ENCODE measurements at places on chromosomes 16 and 17.

DNA sequence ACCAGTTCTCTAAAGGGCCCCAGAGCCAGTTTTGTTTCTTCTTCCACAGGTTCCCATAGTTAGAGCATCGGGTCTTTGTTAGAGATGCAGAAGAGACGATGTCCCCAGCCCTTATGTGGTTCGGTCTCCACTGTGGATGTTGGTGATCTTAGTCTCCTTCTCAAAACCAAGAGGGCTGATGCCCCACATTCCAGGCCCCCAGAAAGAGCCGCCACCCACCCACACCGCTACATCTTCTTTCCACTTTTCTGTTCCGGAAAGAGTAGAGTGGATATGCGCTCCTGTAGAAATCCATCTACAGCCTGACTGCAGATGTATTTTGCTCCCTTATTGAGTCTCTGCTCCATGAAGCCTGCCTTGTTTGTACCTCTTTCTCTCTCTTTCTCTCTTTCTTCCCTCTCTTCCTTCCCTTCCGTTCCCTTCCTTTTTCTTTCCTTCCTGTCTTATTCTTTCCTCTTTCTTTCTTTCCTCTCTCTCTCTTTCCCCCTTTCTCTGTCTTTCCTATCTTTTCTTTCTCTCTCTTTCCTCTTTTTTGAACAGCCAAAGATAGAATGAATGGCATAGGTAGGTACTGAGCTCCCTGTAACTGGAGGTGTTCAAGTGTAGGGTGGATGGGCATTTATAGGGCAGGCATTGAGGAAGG, 224.3 kb downstream of the SEC14L1 start:
- no peak for DNase-seq

DNA sequence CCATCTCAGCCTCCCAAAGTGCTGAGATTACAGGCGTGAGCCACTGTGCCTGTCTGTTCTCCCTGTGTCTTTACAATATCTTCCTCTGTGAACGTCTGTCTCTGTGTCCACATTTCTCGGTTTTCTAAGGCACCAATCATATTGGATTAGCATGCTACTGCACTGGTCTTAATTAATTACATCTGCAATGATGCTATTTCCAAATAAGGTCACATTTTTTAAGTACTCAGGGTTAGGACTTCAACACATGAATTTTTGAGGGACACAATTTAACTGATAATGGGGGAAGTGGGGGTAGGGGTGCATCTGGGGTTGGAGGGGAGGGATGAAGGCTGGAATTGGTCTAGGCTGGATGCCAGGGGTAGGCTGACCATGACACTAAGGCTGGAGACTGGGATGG, 102.6 kb downstream of the N4BP1 start:
- DNase-seq: no peak

DNA sequence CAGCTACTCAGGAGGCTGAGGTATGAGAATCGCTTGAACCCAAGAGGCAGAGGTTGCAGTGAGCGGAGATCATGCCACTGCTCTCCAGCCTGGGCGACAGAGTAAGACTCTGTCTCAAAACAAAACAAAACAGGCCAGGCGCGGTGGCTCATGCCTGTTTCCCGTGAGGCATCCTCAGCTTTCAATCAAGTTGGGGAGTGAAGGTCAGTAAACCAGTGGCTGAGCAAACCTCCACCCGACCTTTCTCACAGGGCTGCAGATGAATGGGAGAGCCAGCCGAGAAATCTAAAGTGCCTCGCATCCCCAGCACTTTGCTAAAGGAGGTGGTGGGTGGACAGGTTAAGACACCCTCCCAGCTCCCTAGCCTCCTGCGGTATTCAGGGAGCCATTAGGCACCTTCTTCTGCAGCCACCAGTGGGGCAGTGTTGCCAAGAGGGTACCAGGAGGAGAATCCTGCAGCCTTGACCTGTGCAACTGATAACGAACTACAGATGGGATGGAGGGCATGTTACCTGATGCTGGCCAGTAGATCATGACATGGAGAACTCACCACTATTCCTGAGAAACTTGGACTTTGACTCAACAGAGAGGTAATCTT, 59.0 kb downstream of the KPNA2 start:
- DNase-seq: no peak

GRCh38 chr17:77454242-77455095, 313.7 kb downstream of the SEC14L1 start:
- no peak for DNase-seq

DNA sequence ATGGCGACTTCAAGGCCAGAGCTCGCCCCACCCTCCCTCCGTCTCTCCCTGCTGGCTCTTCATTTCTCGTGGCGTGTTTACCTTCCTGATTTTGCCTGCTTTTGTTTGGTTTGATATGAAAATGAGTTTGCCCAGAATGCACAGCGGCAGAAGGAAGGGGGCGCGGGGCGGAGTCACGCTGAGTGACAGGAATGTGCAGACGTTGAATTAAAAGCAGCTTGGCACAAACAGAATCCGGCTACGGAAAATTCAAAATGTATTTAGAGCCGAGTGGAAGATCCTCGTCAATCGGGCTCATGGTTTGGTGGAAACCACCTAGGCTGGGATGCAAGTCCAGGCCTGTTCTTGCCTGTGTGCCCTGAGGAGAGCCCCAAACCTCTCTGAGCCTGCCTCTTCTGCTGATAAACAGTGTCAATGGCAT, 102.7 kb downstream of the SDK2 start:
- DNase-seq: no peak

DNA sequence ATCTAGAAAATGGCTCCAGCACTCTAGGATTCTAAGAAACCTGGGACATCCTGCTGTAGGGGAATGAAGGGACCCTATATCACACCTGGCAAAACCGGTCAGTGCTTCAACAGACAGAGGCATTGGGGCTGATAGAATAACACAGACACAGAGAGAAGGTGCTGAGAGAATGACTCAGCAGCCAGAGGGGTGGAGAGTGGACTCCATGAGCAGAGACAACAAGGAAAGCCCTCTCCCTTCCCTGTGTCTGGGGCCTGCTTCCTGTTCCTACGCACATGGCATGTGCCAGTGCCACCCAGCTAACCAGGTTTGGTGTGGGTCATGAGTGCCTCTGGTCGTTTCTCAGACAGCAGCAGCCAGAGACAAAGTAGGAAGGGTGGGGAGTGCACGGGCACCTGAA, 140.3 kb downstream of the CCT6B start:
- no peak for DNase-seq

DNA sequence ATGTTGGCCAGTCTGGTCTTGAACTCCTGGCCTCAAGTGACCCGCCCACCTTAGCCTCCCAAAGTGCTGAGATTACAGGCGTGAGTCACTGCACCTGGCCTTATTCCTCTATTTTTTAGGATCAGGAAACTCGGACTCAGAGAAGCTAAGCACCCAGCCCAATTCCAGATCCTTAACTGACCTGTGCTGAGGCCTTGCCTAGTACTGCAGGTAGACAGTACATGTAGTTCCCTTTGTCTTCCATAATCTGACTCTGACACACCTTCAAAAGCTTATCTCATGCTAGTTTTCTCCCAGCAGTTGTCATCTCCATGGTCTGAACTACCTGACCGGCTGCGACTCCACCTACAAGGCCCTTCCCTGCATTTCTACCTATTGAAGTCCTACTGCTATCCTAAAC, 65.7 kb upstream of the AXIN2 start:
- no peak for DNase-seq

DNA sequence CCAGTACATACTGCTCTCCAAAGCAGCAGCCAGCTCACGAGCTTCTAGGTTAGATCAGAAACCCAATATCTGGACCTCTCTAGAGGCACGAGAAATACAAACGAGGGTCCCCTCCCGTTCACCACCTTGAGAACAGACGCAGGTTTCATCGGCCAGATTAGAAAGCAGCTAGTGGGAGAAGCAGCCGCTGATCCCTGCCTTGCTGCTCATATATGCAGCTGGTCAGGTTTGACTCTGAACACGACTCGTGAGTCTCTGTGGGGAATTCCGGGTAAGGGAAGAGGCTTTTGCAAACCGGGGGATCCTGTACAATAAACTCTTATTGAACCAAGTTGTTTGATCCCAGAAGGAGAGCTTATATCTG, 1.6 kb downstream of the VAT1L start:
- DNase-seq: no peak

DNA sequence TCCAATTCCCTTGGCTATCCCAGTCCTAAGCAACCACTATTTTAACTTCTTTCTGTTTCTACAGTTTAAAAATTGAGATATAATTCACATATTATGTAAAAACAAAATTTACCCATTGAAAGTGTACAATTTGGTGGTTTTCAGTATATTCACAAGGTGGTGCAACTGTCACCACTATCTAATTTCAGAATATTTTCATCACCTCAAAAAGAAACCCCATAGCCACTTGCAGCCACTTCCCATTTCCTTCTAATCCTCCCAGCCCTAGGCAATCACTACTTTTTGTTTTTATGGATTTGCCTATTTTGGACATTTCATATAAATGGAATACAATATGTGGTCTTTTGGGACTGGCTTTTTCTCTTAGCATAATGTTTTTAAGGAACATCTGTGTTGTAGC, 36.1 kb upstream of the NACA2 start:
- DNase-seq: no peak

GRCh38 chr17:13485327-13485726, 116.4 kb downstream of the HS3ST3A1 start:
- no peak for DNase-seq

DNA sequence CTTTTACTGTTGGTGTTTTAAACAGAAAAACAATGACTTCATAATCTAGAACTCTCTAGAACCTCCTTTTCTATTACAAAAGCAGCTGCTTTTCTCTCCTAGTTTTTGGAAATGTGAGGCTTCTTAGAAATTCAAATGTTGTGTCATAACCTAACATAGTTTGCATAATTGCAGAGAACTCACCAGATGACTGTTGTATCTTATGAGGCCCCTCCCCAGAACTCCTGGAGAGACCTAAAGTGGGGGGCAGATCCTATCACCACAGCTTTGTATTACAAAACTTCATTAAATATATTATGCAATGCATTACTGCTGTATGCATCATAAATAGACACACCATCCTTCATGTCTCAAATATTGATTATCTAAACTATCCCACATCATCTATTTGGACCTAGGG, 538.7 kb upstream of the HSBP1 start:
- no peak for DNase-seq

DNA sequence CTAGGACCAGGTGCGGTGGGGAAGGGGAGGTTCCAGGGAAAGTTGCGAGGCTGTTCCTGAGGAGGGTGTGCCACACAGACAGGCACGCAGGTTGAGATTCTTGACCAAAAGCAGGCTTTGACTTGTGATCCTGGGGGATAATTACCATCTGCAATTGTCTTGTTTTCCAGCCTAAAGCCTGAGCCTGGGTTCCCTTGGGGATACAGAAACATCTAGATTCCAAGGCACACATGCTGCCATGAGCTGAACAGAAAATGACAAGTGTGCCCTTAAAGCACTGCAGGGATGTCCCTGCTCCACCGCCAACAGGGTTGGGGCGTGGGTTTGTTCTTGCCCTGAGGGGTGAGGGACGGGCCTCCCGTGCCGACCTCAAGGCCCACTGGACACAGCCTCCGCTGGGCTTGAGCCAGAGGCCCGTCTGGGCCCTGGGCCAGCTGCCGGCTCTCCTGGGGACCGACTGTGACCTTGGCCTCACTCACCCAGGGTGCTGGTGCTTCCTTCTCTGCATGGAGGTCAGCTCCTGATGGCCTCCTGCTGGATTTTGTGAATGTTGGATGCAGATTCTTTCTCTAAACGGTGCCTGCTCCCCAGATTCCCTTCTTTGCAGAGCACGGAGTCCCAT, 14.0 kb downstream of the CA5A start:
- DNase-seq: peak; percentile 74

GRCh38 chr16:12570046-12570618, 233.6 kb downstream of the CPPED1 start:
- DNase-seq: no peak

DNA sequence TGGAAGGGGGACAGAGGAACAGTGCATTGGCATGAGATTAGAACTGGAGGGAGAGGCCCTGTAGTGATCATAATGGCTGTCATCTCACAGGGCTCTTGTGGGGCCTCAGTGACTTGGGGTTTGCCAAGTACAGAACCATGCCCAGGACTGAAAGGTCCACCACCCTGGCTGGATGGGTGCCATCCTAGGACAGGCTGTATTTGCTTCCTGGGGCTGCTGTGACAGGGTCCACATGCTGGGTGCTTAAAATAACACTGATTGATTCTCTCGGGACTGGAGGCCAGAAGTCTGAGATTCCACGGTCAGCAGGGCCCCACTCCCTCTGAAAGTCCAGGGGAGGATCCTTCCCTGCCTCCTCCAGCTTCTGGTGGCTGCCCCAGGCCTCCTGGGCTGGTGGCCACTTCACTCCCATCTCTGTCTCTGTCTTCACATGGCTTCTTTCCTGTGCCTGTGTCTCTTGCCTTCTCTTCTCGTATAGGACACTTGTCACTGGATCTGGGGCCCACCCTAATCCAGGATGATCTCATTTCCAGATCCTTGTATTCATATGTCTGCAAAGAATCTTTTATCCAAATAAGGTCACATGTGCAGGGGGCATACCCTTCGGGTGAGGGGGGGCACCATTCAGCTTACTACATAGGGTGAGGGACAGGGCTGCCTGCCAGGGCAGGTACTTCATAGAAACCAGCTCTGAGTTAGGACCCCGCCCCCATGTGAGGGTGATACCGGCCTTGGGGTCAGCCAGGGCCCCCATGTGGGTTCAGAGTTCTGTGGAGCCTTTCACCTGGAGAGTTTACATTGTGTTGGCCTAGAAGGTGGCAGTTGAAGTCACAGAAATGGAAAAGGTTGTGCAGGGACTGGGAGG, 52.6 kb downstream of the USP22 start:
- DNase-seq: no peak

DNA sequence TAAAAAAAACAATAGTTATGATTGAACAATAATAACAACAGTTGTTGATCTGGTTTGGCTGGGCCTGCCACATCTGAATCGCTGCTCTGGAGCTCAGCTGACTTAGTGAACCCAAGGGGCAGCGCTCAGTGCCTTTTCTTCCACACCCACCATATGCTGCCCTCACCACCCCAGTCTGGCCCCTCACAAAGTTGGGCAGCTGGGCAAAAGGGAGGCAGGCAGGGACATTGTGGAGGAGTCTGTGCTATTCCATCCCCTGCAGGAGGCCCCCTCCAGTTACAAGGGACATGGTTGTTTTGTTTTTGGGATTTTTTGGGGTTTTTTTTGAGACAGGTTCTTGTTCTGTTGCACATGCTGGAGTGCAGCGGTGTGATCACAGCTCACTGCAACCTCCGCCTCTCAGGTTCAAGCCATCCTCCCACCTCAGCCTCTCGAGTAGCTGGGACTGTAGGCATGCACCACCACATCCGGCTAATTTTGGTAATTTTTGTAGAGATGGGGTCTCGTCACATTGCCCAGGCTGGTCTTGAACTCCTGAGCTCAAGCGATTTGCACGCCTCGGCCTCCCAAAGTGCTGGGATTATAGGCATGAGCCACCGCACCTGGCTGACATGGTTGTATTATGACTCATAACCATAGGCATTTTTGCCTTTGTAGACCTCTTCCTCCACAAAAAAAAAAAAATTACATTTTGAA, 8.6 kb upstream of the PECAM1 start:
- no peak for DNase-seq

GRCh38 chr17:5499476-5500231, 13.3 kb downstream of the MIS12 start:
- DNase-seq: no peak

GRCh38 chr17:67056746-67057490, 12.6 kb downstream of the CACNG1 start:
- DNase-seq: no peak
